ENCODE measurements at places on chromosomes 5 and 9.

DNA sequence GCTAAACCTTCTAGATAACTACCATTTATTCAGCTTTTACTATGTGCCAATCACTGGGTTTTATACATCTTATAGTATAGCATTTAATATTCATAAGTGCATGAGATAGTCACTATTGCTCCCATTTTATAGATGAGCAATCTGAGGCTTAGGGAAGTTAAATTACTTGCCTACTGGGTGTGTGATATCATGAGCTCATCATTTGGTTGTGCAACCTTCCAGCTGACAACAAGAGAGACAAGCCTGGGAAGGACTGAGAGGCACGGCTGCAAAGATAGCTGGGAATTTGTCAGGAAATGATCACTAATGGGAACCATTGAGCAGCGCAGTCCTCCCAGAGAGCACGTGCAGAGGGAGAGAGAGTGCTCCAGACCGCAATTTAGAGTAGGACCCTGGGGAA is 481.6 kb upstream of the KIF2A start:
- no peak for DNase-seq

DNA sequence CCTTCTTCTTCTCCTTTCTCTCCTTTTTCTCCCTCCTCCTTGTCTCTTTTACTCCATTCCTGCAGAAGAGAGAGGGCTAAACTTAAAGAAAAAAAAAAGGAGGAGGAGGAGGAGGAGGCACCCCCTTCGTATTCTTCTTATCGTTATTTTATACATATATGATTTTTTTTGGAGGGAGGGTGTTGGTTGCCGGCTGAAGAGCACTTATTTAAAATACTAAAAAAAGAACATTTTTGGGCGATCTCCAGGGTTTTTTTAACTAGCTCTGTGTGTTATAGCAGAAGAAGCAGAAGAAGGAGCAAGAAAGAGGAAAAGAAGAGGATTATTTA is 381 bp downstream of the NR2F1 start:
- no peak for DNase-seq

DNA sequence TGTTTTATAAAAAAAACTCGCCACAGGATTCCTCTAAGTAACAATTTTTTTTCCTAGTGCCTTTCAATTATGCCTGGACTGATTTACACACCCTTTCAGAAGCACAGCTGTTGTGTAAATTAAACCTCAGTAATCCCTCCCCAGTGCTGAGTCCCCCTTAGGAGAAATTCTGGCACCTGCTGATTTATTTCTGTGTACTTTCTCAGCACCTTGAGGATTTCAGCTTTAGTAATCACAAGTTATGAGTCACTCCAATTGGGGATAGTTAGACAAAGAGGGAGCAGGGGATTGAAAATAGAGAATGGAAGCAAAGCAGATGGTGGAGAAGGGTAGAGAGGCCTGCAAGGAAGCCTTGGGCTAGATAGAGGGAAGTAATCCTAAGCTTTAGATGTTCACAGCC is 171.7 kb downstream of the TTLL11 start:
- no peak for DNase-seq

DNA sequence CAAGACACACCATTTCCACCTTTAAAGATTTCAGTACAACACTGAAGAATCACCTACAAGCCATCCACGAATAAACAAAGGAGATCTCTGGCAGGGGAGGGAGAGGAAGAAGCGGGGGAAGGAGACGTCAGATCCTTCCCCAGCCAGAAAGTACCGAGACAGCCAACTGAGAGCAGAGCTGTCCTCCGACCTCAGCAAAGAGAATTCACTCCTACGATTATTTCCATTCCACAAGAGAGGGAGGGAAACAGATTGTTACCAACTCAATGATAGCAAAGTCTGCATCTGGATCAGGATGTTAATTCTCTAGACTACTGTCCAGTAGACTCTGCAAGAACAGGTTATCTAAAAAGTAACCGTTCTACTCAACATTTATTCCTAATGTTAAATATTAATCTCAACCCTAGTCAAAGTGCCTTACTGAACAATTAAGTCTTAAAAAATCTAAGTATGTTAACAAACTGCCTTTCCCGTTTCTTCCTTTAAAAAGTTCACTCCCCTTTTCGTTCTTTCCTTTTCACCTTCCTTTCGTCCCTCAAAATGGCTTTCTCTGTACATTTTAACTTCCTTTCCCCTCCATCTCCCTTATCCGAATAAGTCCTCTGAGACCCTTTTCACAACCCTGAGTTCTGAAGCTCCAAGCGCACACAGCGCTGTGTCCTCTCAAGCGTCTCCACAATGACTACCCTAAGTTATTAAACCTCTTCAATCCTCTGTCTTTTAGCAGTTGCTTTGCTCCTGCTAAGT is 1.4 kb downstream of the CHD1 start:
- DNase-seq = peak; percentile 40

- no peak for DNase-seq
Observed at GRCh38 chr9:16312116-16312515, 558.4 kb downstream of the BNC2 start.

- DNase-seq = no peak
Observed at GRCh38 chr5:76193635-76194034, 110.5 kb downstream of the SV2C start.

DNA sequence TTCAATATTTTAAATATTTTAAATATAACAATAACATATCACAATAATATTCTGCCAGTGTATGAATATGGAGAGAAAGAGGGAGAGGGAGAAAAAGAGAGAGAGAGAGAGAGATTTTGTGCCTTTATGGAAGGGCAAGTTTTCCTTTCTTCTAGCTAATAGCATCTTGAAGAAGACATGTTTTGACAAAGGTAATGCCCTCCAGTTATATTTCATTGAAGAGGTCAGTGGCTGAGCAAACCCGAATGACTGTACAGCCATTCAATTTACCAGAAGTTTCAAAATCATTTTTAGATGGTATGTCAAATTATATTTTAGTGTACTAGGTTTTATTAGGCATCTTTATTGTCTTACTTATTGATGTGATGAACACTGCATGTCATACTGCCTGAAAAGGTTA is 139.3 kb downstream of the EMB start:
- DNase-seq = no peak

DNA sequence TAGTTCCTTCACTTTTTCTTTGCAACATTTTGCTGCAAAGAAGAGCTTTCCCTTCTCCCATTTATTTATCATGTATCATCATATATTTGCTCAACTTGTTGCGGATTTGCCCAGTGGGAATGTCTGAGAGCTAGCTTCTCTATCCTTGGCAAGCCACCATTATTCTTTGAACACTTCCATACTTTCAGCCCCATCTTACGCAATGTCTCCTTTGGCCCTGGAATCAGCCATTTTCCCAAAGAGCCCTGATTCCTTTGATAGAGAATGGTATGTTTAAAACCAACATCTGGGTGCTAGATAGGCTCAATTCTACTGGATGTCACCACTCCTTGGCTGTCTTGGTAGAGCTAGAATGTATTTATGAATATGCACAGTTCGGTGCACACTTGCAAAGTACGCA is 12.6 kb upstream of the SETD9 start:
- no peak for DNase-seq

DNA sequence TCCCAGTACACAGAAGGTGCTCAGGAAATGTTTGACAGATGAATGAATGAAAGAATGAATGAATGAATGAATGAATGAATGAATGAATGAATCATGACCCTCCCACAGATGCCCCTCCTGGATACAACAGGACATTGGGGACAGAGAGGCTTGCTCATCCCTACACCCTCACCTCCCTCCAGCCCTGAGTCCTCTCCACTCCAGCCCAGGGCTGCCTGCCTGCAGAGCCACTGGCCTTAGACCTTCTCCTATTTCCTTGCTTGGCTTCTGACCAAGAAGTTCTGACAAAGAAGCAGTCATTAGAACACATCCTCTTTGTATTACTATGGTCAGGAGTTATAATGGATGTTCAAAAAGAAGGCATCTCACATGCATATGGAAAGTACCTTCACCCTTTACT is 240.7 kb upstream of the DAPK1 start:
- DNase-seq = no peak

DNA sequence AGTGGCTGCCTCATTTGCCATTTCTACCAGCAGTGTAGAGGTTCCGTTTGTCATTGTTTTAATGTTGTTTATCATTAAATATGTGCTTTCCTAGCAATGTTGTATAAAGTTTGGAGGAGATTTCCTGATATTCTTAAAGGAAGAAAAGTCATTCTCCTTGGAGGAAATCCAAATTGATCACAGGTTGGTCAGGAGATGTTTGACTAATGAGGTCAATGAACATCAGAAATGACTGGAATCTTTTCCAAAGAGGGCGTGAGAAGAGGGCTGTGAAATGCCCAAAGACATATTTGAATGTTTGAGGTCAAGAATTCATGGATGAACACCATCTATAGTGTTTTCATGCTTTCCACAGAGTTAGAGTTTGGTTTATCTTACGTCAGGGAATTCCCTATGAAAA is 471.3 kb downstream of the MAT2B start:
- no peak for DNase-seq

GRCh38 chr5:127256886-127257597 is 33.6 kb upstream of the MEGF10 start:
- DNase-seq = no peak

GRCh38 chr9:79021084-79021483 is 550.7 kb upstream of the TLE4 start:
- DNase-seq = no peak

DNA sequence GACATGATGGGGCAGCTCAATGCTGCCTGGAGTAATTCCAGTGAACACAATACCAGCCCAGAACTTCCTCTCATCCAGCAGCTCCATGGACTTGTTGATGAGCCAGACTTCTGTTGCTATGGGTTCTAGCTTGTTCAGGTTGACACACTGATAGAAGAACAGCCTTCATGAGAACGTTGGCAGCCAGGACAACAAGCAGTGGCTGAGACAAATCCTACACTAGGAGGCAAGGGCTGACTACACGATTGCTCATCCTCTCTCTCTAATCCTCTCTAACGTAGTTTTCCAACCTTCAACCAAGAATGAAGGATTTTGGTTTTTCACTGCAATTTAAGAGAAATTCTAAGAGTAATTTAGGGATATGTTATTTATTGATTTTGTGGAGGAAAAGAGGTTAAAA is 67.8 kb downstream of the NIPSNAP3B start:
- no peak for DNase-seq

DNA sequence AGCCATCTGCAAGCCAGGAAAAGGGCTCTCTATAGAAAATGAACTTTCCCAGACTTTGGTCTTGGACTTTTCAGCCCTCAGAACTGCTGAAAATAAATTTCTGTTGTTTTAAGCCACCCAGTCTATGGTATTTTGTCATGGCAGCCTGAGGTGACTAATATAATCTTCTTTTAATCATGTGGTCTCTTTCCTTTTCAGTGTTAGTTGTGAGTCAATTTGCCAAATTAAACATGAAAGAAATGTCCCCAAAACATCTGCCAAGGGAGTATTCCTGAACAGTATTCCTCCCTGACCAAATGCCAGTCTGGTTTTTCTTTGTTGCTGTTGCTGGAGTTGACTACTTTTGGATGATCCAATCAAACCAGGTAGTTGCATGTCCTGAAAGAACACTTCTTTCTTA is 4.7 kb upstream of the YTHDC2 start:
- DNase-seq = no peak

GRCh38 chr9:133685653-133686609 is 49.8 kb downstream of the DBH start:
- no peak for DNase-seq

- DNase-seq = no peak
Observed at GRCh38 chr9:95089257-95090022, 228.1 kb downstream of the FANCC start.

- no peak for DNase-seq
Observed at GRCh38 chr9:85041466-85042137, 372.1 kb downstream of the NTRK2 start.

GRCh38 chr9:91935066-91935749 is 14.8 kb downstream of the ROR2 start:
- no peak for DNase-seq

GRCh38 chr9:127185931-127186781 is 63.7 kb upstream of the ANGPTL2 start:
- DNase-seq = no peak

DNA sequence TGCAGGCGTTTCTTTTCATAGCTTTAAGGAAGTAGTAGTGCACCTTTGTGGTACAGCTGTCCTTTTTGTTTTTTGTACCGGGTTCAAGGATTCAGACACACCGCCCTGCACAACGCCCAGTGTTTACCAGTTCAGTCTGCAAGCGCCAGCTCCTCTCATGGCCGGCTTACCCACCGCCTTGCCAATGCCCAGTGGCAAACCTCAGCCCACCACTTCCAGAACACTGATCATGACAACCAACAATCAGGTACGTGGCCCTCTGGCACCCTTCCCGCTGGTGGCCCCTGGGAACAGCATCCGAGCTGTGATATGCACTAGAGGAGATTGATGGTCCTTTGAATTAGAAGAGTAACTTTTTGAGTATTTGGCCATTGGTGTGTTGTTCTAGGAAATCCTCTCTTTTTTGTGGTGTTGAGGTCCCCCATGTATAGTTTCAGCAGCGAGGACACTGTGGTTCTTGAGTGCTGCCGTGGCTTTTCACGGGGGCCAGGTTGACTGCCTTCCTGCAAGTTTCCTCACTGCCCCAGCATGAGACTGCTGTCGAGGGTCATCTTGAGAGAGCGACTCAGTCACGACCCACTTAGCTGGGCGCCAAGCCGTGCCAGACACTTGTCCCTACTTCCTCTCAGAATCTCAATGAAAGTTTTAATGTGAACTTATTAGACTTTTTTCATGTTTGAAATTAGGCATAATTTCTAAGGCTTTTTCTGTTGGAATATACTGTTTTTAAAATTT is 37.9 kb downstream of the TENT4A start:
- no peak for DNase-seq

All from stimulated activated CD8-positive, alpha-beta memory T cell treated with anti-CD3 and anti-CD28 coated beads, Interleukin-4, amount 100 ng/mL, for 4 hours (primary cell).